ENCODE measurements at places on chromosomes 2 and 18. TPM values are rescaled to one million over a fixed set of nuclear protein-coding genes. Genes with fewer than 3 reads are reported as not detected.
A peak's percentile ranks its signal among the peaks of the same experiment; 100 is the strongest.

DNA sequence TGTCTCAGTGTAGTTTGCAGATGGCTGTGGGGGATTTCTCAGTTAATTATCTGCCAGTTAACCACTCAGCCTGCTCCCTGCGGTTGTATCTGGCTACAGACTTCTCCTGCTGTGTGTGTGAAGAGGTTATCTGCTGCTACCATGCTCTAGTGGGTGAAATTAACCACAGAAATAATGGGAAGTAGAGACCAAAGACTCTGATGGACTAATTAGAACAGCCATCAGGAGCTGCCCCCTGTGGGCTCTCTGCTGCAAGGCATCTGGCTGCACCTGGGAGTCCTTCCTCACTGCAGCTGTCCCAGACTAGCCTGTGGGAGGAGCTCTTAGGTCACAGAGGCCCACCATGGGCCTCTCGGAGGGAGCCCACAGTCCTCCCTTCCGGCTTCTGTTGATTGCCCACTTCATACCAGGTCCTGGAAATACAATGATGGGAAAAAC is 66.6 kb downstream of the CTIF start:
- no peaks in the 10 kb centered on the region for H3K36me3 ChIP-seq
- H3K4me3 ChIP-seq, result no peak overlapping the region
- H3K4me1 ChIP-seq, result no peaks in the 10 kb centered on the region
- H3K27ac ChIP-seq, result no peak overlapping the region

GRCh38 chr2:129242269-129242668 is 737.2 kb upstream of the RAB6C start:
- no peak overlapping the region for H3K27ac ChIP-seq
- H3K27me3 ChIP-seq, result no peaks in the 10 kb centered on the region
- no peaks in the 10 kb centered on the region for H3K36me3 ChIP-seq
- no peaks in the 10 kb centered on the region for H3K4me1 ChIP-seq
- H3K4me3 ChIP-seq, result no peak overlapping the region

- no peaks in the 10 kb centered on the region for H3K36me3 ChIP-seq
- no peaks in the 10 kb centered on the region for H3K4me1 ChIP-seq
- H3K27ac ChIP-seq, result peak overlapping the region; percentile 91
- H3K27me3 ChIP-seq, result no peaks in the 10 kb centered on the region
- H3K4me3 ChIP-seq, result peak overlapping the region; percentile 55
Observed at GRCh38 chr2:19357402-19358241, 801 bp downstream of the OSR1 start.

DNA sequence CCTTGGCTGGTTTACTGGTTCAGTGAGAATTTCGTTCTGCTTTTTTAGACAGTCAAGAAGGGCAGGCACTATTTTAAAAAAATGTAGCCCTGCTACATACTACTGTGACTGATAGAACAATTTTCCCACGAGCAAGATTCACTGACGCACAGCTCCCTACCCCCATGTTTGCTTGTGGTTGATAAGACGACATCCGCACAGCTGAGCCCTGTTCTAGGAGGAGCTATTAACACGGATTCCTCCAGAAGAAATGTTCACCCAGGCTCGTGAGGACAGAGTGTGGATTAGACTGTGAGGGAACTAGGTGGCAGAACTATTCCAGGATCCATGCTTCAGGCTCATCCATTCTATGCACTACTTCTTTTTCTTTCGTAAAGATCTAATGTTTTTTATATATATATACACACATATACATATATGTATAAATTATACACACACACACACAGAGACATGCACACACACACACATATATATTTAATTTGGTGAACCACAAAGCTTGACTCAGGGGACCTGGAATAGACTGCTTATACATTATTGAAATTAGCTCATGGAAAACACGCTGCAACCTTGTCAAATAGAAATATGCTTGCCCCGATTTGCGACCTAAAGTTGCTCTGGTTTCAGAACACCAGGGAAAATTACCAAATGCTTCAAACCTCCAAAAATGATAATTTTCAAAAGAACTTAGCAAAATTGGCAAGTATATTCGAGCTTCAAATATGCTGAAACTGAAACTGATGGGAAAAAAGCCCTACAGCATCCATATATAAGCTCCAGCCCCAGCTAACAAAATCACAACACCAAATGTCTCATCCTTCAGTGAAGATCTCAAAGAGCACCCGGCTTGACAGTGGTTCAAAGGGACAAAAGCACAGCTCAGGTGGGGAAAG is 370.4 kb downstream of the SOCS6 start:
- no peak overlapping the region for H3K4me3 ChIP-seq
- no peaks in the 10 kb centered on the region for H3K36me3 ChIP-seq
- no peak for DNase-seq
- no peaks in the 10 kb centered on the region for H3K27me3 ChIP-seq
- no peak overlapping the region for H3K27ac ChIP-seq

The SEPTIN10 gene
- 181 TPM for total RNA-seq

GRCh38 chr2:219573166-219573565 is 1.1 kb downstream of the INHA start:
- H3K27ac ChIP-seq, result no peak overlapping the region
- no peaks in the 10 kb centered on the region for H3K27me3 ChIP-seq
- H3K4me1 ChIP-seq, result no peaks in the 10 kb centered on the region
- no peak for DNase-seq

The SCG2 gene
- not detected for total RNA-seq

The PSMA8 gene
- not detected for total RNA-seq

The TUBA3E gene
- not detected for total RNA-seq

- H3K36me3 ChIP-seq, result no peaks in the 10 kb centered on the region
- H3K4me3 ChIP-seq, result no peak overlapping the region
- no peaks in the 10 kb centered on the region for H3K4me1 ChIP-seq
- no peaks in the 10 kb centered on the region for H3K27me3 ChIP-seq
Observed at GRCh38 chr2:224946895-224947294, 95.4 kb downstream of the DOCK10 start.

- H3K4me3 ChIP-seq, result no peak overlapping the region
- H3K4me1 ChIP-seq, result no peaks in the 10 kb centered on the region
- no peaks in the 10 kb centered on the region for H3K27me3 ChIP-seq
Observed at GRCh38 chr2:215410932-215411285, 25.0 kb downstream of the FN1 start.

The SLC19A3 gene
- total RNA-seq, result 2.4 TPM

GRCh38 chr2:239113615-239114014 is 265.7 kb downstream of the TWIST2 start:
- no peaks in the 10 kb centered on the region for H3K36me3 ChIP-seq
- no peaks in the 10 kb centered on the region for H3K27me3 ChIP-seq
- peaks cover 8% of the 10 kb centered on the region for H3K4me1 ChIP-seq
- H3K4me3 ChIP-seq, result no peak overlapping the region

DNA sequence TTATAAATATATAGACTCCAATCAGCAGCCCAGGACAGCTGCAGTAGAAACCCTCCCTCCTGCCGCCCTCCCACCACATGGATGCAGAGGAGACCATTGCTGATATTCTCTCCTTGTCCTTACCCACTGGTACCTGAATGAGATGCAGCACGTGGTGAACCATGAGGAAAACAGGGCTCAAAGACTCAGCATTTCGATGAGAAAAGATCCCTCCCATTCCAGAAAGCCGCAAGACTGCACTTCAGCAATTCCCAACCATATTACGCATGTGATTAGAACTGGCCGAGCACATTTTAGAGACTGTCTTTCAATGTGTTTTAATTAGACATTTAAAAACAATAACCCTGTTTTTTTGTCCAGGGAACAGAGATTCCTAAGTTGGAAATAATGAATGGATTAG is 125.5 kb downstream of the NRP2 start:
- no peaks in the 10 kb centered on the region for H3K27me3 ChIP-seq
- no peaks in the 10 kb centered on the region for H3K36me3 ChIP-seq
- H3K4me1 ChIP-seq, result no peaks in the 10 kb centered on the region
- no peak for DNase-seq
- no peak overlapping the region for H3K4me3 ChIP-seq

All from uterus (tissue), 4 donors.